Stimulated activated CD4-positive, alpha-beta T cell treated with anti-CD3 and anti-CD28 coated beads, Interleukin-1b, Interleukin-23, amount 100 ng/mL, for 24 hours (primary cell): ENCODE measurements at places on chromosomes 7 and 10.

GRCh38 chr10:52703451-52703850 lies 69.1 kb downstream of the MBL2 start:
- no peak for DNase-seq

DNA sequence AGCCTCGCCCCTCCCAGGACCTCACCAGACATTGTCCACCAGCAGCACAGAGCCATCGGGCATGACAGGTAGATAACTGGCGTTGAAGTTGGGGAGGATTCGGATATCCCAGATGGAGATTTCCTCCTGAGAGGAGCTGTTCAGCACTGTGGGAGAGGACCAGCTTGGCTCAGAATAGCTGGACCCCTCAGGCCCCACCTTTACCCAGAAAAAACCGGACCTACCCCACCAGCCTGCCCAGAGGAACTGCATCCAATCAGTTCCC lies 1.5 kb downstream of the TRAPPC14 start:
- DNase-seq = no peak

DNA sequence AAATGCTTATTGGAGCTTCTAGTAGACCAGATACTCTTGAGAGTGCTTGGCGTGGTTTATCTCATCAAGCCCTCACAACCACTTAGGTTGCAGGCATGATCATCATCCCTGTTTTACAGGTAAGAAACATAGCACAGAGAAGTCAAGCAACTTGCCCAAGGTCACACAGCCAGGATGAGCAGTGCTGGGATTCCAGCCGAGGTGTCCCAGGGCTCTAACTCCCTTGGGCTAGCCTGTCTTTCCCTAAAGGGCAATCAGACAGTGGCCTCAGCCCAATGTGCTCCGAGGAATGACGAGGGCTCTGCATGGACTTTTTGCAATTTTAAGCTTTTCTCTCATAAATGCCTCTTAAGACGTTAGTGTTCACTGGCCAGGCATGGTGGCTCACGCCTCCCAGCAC lies 39.9 kb upstream of the SPDYE3 start:
- DNase-seq = no peak

DNA sequence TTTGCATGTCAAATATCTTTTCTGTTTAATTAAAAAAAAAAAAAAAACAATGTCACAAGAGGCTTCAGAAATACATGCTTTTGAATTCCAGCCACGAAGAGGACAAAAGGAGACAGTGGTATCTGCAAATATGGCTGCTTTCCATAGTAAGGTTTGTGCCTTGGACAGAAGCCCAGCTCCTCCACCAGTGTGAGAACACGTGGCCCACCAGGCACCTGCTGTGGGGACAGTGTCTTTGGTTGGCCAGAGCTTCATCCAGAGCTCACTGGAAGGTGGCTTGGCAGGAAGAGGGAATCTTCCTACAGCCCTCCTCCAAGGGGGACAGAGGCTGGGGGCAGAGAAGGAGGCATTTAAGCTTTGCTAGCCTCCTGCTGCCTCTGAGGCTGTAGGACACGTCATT lies 144.6 kb downstream of the GLCCI1 start:
- DNase-seq = no peak
